NCI-H1417 treated with DMSO at 0.1 percent for 48 hours (cell line): ENCODE measurements at places on chromosomes 1 and 21.

- no peak for DNase-seq
Observed at GRCh38 chr21:45011426-45011825, 63.0 kb upstream of the ADARB1 start.

DNA sequence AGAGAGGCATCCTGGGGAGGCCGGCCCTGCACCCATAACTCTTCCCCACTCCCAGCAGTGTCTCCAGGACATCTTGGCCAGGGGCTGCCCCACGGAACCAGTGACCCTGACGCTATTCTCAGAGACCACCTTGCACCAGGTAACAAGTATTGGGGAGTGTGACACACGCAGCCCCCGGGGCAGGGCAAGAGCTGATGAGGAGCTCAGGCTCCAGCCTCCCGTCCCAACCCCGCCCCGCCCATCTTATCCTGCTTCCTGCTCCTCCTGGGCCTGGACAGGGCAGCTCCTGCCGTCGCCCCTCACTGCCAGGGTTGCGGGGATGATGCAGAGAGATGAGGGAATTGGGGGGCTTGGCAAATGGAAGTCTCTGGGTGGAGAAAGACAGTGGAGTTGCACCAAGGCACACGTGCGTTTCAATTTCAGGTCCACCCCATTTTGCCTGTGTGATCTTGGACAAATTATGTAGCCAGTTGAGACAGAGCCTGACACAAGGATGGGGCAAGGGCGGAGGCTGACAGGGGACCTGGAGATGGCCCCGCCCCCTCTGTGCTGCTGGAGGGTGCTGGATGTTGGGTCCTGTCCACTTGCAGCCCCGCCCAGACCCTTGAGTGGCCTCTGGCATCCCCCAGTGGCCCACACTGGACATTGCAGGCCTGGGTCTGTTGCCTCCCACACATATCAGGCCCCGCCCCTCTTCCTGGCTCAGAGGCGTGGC is 10.7 kb downstream of the CLCNKA start:
- DNase-seq: no peak

GRCh38 chr1:52877554-52877953 is 35.0 kb downstream of the ZYG11A start:
- DNase-seq: no peak

DNA sequence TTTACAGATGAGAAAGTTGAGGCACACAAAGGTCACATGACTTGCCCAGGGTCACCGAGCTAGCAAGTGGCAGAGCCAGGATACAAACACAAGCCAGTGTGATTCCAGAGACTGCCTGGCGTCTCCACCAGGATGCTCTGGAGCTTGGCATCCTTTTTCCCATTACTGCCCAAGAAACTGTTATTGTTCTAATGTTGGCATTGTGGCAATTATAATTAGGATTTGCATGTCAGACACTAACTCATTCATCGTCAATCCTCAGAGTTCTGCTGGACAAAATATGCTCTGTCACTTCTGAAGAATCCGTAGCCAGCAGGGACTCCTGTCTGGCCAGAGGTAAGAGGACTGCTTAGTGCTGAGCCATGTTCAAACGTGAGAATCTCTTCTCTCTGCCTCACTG is 8.8 kb downstream of the KAZN start:
- DNase-seq: no peak

DNA sequence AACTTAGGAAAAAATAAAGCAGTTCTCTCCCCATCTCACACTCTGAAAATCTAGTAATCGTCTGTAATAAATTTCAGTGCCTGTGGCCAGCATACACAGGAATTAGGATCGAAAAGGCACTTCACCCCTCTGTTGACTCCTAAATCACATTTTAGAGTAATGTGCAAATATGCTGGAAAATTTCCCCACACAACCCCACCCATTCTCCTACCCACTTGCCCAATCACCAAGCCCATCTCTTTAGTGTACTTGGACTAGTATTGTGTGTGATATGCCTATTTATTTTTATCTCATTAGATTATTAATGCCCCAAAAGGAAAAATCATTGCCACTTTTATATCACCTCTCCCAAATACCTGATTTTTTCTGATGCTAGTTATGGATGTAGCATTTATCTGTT is 323.3 kb downstream of the ASTN1 start:
- no peak for DNase-seq

- no peak for DNase-seq
Observed at GRCh38 chr1:234206651-234207284, 166.5 kb upstream of the COA6 start.

- DNase-seq: no peak
Observed at GRCh38 chr1:239826736-239827135, 264.9 kb upstream of the FMN2 start.

DNA sequence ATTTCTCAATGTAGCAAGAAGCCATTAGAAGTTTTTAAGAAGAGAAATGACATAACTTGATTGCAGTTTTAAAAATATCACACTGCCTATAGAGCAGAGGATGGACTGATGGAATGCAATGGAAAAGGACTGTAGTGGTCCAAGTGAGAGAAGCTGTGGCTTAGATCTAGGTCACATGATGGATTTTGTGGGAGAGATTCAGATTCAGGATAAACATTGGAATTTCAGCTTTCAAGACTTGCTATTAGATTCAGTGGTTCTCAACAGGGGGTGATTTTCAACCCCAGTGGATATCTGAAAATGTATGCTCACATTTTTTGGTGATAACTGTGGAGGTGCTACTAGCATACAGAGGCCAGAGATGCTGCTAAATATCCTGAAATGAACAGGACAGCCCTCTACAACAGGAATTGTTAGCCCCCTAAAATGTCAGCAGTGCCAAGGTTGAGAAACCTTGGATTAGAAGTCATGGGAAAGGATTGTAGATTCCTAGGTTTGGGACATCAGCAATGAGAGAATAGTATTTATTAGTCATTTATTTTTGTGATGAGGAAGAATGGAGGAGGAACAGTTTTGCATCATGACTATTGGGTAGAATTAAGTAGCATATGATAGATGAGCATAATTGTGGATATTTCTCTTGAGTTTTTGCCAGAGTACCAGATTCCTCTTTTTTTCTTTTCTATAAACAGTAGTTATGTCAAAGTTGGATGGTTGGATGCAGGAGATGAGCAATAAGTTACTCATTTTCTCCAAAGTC is 30.1 kb upstream of the KCNK2 start:
- DNase-seq: no peak

GRCh38 chr1:43659212-43660166 is 9.5 kb downstream of the KDM4A start:
- DNase-seq: no peak

GRCh38 chr1:37792943-37793686 is 532 bp upstream of the MANEAL start:
- no peak for DNase-seq
